ENCODE measurements at places on chromosomes 7 and 10. TPM values are rescaled to one million over a fixed set of nuclear protein-coding genes. Genes with fewer than 3 reads are reported as not detected.

The XRCC2 gene
- total RNA-seq: 1.7 TPM

The PLA2G12B gene
- not detected for total RNA-seq

GRCh38 chr10:71719464-71720201, at the start of gene C10orf105:
Gene C10orf105, minus strand, starts transcription at chr10:71719778. Its CDS starts 3,441 bp downstream, at chr10:71716337.
- peak within 1 kb of the TSS; percentile 7 for H3K27ac ChIP-seq
- H3K36me3 ChIP-seq: no peaks in the 10 kb centered on the region
- DNase-seq: no peak
- H3K4me1 ChIP-seq: peaks cover 43% of the 10 kb centered on the region
- H3K27me3 ChIP-seq: no peaks in the 10 kb centered on the region

- H3K27ac ChIP-seq: no peak overlapping the region
- DNase-seq: no peak
- no peaks in the 10 kb centered on the region for H3K27me3 ChIP-seq
- H3K4me1 ChIP-seq: no peaks in the 10 kb centered on the region
- H3K4me3 ChIP-seq: no peak overlapping the region
These were observed 204.7 kb upstream of the ZNF32 start for GRCh38 chr10:43853369-43853768.

DNA sequence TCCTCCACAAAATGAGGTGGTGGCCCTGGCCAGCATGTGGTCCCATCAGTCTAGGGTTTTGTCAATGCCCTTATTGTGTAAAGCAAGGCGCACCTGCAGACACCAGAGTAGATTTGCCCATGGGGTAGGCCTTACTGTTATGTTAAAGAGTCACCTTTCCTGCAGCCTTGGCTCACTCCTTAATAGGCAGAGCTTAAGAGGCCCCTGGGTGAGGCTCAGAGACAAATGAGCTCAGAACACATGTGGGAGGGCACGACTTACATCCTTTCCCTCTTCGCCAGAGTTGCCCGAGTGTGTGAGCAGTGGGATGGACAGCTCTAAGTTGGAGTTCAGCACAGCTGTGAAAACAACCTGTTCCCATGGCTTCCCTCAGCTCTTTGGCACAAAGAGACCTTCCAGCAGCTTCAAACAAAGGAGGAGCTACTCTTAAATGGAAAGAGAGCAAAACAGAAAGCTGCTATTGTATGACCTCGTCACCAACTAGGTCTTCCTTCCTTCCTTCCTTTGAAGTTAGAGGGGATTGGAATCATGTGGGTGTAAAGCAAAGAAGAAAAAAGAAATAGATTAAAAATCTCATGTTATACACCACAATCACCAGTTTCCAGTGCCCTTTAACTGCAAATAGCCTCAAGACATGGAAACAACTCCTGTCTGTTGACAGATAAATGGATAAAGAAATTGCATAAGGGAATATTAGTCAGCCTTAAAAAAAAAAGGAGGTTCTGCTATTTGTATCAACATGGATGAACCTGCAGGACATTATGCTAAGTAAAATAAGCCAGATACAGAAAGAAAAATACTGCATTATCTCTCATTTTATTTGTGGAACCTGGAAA, 11.9 kb upstream of the XPNPEP1 start:
- H3K27me3 ChIP-seq: no peaks in the 10 kb centered on the region
- DNase-seq: no peak
- H3K36me3 ChIP-seq: no peaks in the 10 kb centered on the region
- H3K4me3 ChIP-seq: no peak overlapping the region
- H3K27ac ChIP-seq: no peak overlapping the region

- H3K4me1 ChIP-seq: no peaks in the 10 kb centered on the region
- H3K36me3 ChIP-seq: no peaks in the 10 kb centered on the region
- H3K27ac ChIP-seq: no peak overlapping the region
- H3K27me3 ChIP-seq: no peaks in the 10 kb centered on the region
- no peak overlapping the region for H3K4me3 ChIP-seq
These were observed 86.8 kb downstream of the ANKRD7 start for GRCh38 chr7:118311121-118311836.
